ENCODE measurements at places on chromosomes 12 and 14. TPM values are rescaled to one million over a fixed set of nuclear protein-coding genes. Genes with fewer than 3 reads are reported as not detected.

The LRTM2 gene
- total RNA-seq = not detected

DNA sequence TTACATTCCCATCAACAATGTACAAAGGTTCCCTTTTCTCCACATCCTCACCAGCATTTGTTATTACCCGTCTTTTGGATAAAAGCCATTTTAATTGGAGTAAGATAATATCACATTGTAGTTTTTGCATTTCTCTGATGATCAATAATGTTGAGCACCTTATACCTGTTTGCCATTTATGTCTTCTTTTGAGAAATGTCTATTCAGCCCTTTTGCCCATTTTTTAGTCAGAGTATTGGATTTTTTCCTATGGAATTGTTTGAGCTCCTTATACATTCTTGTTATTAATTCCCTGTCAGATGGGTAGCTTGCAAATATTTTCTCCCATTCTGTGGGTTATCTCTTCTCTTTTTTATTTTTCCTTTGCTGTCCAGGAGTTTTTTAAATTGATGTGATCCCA lies 10.7 kb upstream of the OR8S1 start:
- DNase-seq = no peak

DNA sequence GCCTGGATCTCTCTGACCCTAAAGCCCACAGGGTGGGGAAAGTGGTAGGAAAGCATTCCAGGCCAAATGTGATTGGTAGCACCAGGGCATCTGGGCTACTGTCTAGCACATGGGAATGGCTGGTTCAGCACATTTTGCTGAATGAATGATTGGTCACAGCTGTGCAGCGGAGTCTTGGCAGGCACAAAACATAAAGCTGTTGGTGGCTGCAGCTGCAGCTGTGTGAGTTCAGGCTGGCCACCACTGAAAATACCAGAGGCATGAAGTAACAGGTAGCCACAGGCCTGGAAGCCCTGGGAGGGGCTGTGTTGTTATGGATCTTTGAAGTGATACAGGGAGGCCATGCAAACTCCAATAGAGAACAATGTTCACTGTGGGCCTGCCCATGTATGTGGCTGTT lies 72.7 kb downstream of the MYRFL start:
- peak; percentile 83 for DNase-seq

- DNase-seq = peak; percentile 82
Observed at GRCh38 chr12:40226705-40227104, 1.9 kb downstream of the LRRK2 start.

DNA sequence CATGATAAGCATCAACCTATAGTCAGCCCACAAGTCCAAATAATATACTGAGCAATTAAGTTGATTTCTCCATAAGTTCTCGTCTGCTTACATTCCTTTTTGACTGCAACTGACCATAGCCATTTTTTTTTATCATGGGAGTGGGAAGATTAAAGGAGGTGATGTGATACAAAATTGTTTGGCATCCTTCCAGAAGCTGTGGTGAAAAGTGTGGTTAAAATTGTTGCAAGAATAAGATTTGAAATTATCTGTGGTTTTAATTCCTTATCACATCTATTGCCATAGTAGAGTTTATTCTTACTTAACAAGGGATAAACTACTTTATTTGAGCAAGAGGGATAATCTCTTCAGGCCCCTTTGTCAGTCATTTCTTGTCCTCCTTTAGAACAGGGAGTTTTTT lies 50.7 kb downstream of the LIN52 start:
- peak; percentile 92 for DNase-seq

- no peak for DNase-seq
Observed at GRCh38 chr12:114160445-114160844, 194.3 kb upstream of the RBM19 start.

GRCh38 chr14:34175574-34175973 lies 224.7 kb upstream of the EGLN3 start:
- no peak for DNase-seq

GRCh38 chr12:115947696-115948062 lies 329.8 kb downstream of the MED13L start:
- DNase-seq = no peak

GRCh38 chr12:109741286-109741969 lies 27.8 kb downstream of the FAM222A start:
- DNase-seq = no peak

DNA sequence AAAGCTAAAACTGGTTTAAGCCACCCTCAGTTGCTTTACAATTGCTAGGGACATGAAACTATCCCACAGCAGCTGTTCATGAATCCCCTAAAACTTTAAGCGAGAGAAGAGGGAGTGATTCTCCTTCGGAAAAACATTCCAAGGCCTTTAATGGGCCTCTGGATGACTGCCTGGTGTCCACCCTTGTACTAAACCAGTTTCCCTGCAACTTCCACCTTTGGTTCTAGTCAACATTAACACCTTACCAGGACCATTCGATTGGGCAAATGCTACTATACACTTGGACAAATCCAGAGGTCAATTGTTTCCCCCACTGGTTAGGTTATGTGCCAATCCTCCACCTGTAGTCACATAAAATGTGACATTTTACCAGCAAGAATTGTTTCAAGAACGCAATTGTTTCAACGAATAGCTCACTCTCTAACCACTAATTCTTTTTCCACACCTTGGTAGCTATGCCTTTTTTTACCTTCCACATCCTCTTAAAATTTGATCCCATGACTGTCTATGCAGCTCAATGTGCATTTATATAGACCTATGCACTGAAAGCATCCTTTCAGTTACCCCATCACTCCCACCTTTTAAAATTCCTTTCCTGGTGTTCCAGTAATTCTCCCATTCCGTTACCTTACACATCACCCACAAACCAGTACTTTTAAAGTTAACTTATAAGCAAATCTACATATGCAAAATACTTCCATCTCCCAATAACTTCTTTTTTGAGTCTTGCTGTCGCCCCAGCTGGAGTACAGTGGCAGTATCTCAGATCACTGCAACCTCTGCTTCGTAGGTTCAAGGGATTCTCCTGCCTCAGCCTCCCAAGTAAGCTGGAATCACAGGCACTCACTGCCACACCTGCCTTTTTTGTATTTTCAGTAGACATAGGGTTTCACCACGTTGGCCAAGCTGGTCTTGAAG lies 3.6 kb downstream of the UBC start:
- DNase-seq = no peak

DNA sequence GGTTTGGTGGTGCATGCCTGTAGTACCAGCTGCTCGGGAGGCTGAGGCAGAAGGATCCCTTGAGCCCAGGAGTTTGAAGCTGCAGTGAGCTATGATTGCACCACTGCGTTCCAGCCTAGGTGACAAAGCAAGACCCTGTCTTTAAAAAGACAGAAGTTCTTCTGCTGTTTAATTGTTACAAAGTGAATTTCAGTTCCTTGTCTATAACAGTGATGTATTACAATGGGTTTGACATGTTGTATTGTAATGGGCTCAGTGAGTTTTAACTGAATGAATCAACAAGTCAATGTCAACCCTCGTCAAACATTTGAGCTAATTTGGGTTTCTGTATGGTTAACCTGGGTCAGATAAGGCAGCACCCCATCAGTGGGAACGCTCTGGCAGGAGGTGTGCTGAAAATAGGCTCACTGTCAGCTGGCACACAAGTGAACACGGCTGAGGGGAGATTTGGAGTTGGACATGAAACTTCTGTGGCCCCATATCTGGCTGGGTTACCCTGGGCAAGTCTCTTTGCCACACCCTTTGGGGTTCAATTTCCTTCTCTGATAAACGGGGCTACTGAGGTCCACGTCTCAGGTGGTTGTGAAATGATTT lies 14.0 kb upstream of the TRPV4 start:
- DNase-seq = no peak

- DNase-seq = no peak
Observed at GRCh38 chr12:88035907-88036289, 6.7 kb upstream of the C12orf50 start.

- peak; percentile 85 for DNase-seq
Observed at GRCh38 chr12:9869307-9870161, at the start of gene CLEC2B. TSS of gene CLEC2B (minus strand) at chr12:9869354.

The RNASE9 gene
- total RNA-seq = not detected

The WNT5B gene
- total RNA-seq = 206 TPM

The GAS2L3 gene
- total RNA-seq = 13.9 TPM

- DNase-seq = no peak
Observed at GRCh38 chr14:20417250-20418186, 4.2 kb upstream of the TEP1 start.

- no peak for DNase-seq
Observed at GRCh38 chr14:73492670-73493069, 1.9 kb downstream of the RIOX1 start.

DNA sequence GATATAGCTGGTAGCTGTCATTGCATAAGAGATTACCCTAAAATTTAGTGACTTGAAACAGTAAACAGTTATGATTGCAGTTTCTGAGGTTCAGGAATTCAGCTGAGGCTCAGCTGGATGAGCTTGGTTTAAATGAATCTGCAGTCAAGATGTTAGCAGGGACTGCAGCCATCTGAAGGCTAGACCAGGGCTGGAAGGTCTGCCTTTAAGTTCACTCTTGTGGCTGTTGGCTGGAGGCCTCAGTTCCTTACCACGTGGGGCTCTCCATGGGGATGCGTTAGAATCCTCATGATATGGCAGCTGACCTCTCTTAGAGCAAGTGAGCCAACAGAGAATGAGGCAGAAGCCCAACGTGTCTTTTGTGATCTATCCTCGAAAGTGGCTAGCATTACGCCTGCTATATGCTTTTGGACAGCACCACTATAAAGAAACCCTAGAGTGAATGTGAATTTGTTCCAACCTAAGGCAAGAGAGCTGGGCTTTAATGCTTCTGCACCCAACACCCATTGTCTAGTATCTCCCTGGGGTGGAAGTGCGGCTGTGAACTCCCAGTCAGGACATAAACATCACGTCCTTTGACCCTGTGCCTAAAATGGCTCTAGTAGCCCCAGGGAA lies 26.0 kb downstream of the HSPB8 start:
- no peak for DNase-seq

The IL31 gene
- total RNA-seq = not detected
